ENCODE measurements at places on chromosomes 5 and 9.
A peak's percentile ranks its signal among the peaks of the same experiment; 100 is the strongest.

DNA sequence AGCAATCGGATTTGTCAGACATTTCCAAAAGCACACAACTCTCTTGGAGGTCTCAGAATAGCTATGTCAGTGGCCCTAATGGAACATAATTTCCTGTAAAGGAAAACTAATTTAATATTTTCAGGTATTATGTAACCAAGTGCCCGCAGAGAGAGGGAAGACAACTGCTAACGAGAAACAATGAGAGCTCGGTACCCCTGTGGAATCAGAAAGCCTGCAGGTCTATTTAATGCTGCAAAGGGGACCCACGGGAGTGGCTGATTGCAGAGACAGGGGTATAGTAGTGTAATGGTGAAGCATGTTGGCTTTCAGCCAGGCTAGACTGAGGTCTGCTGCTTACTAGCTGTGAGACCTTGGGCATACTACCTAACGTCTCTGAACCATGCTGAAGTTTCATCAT, 508.1 kb upstream of the BRINP1 start:
- DNase-seq, result no peak

- no peak for DNase-seq
These were observed 378.2 kb downstream of the FAM170A start for GRCh38 chr5:120007598-120007997.

DNA sequence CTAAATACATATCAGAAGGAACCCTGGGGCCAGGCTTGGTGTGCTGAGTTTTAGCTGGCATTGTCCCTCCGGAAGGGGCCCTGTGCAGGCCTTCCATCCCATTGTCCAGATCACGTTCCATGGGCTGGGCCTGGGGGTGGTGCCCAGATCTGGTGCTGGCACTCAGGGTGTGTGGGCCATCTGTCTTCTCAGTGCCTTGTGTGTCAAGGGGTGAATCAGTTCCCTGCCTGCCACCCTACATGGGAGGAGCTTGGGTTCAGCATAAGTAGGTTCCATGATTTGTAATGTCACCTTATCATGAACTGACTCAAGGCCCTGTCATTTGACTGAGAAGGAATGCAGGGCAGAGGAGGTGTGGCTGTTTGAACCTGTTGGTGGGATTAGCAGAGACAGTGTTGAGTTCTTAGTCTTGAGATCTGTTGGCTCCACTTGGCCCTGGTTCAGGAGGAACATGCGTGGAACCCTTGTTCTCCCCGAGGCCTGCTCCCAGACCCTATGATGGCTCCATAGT, 176.8 kb downstream of the MACROH2A1 start:
- DNase-seq, result peak; percentile 43

DNA sequence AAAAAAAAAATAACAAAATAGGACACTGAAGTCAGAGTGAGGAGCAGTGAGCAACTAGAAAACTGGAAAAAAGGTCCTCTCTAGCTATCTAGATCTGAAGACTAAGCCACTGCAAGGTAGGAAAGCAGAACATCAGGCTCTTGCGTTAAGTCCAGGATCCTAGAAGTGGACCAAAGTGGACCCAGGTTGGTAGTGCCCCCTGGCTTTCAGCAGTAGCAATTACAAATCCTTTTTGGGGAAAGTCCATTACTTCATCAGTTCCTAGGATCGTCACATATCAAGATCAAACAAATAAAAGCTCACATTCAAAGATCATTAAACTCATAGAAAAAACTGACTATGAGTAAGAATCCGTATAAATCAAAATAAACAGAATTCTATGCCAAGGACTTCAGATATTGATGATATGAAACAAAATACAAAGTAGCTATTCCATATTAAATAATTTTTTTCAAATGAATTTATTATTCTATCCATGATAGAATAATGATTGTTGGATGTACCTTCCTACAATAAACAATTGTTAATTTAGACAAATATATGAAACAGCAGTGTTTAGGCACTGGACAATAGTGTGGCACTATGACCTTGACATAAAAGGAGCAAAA, 6.5 kb upstream of the RICTOR start:
- peak; percentile 52 for DNase-seq

DNA sequence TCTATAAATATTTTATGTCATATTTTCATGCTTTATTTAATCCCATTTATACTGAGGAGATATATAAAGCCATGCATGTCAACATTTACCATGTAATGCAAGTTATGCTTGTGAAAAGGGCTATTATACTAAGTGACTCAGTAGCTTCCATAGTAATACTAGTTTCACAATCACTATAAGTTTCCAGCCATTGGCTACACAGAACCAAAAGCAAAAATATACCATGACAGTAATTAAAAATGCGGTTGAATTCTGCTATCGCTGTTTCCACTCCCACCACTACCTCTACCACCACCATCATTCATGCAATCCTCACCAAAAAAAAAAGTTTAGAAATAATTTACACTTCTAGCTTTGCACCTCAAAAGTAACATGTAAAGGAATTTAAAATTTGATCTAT, 60.2 kb downstream of the MLLT3 start:
- no peak for DNase-seq

- no peak for DNase-seq
These were observed 2.4 kb downstream of the WDR31 start for GRCh38 chr9:113337714-113338113.

DNA sequence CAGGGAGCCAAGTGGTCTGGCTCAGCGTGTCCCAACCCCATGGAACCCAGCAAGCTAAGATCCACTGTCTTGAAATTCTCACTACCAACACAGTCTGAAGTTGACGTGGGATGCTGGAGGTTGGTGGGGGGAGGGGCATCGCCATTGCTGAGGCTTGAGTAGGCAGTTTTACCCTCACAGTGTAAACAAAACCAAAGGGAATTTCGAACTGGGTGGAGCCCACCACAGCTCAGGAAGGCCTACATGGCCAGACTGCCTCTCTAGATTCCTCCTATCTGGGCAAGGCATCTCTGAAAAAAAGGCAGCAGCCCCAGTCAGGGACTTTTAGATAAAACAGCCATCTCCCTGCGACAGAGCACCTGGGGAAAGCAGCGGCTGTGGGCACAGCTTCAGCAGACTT, 17.1 kb upstream of the FBXL17 start:
- no peak for DNase-seq

- no peak for DNase-seq
These were observed 370.0 kb downstream of the ZSWIM6 start for GRCh38 chr5:61701877-61702602.

DNA sequence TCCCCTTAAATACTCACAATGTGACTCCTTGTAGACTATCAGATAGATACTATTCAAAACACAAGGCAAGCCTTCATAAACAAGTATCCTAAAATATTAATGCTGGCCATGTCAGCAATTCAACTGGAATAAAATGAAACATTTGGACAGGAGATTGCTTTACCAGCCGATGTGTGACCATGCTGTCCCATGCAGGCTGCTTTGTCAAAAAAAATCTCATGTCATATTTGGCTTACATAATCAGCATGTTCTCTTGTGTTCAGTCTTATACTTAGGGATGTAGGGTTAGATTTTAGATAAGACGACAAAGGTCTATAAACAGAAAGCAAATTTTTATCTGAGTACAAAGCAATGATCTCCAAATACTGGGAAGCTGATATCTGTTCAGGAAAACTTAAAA, 108.5 kb downstream of the NR6A1 start:
- DNase-seq, result no peak

- no peak for DNase-seq
These were observed 11.7 kb downstream of the STC2 start for GRCh38 chr5:173316339-173317020.

DNA sequence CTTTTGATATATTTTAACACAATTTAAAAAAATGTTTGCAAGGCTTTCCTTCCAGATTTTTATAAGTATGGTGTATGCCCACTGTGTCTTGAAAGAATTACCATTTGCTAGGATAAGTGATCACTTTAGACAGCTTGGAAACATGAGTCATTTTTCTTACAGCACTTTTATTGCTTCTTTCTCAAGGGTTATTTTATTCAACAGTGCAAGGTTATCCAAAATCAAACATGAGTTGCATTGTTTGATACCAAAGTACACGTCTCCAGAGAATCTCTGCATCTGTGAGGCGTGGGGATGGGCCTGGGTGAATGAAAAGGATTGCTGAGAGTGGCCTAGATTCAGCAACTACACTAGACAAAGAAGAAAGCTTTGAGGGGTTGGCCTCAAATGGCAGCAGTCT, 329.6 kb downstream of the ADAMTS6 start:
- no peak for DNase-seq

GRCh38 chr5:37568018-37568753, 189.1 kb downstream of the WDR70 start:
- no peak for DNase-seq

- DNase-seq, result no peak
These were observed 157.6 kb downstream of the CD180 start for GRCh38 chr5:67038817-67039603.

DNA sequence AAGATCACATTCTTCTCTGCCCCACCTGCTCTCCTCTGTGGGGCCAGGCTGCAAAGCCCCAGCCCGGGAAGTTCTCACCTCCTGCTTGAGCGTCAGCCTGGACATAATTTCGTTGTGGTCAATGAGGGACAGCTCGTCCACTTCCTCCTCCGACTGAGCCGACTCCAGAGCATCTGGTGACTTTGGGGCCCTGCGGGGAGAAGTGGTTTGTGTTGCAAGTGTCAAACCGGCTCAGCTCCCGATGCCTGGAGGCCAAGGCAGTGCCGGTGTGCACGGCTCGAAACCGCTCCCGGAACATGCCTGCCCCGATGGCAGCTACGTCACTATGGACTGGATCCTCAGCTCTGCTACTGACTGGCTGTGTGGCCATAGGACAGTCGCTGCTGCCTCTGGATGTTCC, 52.8 kb downstream of the PRRT1B start:
- no peak for DNase-seq

- no peak for DNase-seq
These were observed 97.7 kb upstream of the HCN1 start for GRCh38 chr5:45793638-45794532.

GRCh38 chr9:77606526-77606925, 41.6 kb downstream of the GNA14 start:
- no peak for DNase-seq

GRCh38 chr5:42429694-42430093, 6.5 kb downstream of the GHR start:
- no peak for DNase-seq

DNA sequence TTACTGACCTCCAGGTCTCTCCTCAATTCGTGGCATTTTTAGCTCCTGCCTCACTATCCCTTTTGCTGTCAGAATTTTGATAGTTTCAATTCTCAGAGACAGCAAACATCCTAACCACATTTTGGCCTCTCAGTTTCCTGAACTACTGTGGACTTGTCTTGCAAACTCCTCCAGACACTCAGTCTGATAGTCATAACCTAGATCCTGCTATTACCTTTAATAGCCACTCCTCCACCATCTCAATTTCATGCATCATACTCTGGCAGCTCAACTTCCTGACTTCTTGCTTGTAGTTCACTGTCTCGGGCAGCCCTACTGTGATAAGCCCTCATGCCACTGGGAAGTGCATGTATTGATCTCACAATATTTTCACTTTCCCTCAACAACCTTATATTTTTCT, 481.8 kb upstream of the CDH18 start:
- no peak for DNase-seq

- DNase-seq, result peak; percentile 71
These were observed 89.3 kb upstream of the DMRT1 start for GRCh38 chr9:752201-752600.

GRCh38 chr5:134252671-134253070, 26.8 kb upstream of the PPP2CA start:
- peak; percentile 81 for DNase-seq

DNA sequence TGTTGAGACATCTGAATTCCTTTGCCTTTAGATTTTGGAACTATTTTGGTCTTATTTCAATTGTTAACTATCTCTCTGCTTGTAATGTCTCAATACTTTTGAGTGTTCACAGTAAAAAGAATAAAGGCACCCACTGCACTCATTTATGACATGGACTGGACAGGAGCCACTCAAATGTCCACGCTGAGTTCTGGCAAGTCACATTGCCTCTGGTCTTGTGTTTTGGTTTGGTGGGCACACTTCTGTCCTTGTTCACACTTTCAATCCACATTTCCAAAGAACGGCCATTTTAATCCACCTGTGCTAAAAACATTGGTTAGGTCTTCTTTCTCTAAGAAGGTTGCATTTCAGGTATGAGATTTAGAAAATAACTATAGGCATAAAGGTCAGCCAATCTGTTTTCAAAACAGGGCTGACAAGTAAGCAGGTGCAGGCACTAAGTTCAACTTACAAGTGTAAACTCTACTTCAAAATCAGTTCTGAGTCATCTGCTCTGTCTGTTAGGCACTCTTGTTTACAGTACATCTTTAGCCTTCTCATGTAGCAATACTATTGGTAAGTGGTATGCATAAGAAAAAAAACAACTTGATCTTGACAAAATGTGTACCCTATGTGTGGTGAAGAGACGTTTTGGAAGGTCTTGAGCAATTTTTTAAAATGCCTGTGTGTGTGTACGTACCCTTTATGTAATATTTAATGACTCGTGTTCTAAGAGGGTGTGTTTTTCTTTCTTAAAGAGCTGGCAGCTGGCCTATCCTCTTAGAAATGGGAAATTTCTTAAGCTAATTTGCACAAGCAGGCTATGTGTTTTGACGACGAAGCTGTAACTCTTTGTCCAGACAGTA, 31.5 kb upstream of the ZFAND5 start:
- DNase-seq, result no peak

- peak; percentile 90 for DNase-seq
These were observed 82.9 kb downstream of the FEM1C start for GRCh38 chr5:115461506-115462290.

DNA sequence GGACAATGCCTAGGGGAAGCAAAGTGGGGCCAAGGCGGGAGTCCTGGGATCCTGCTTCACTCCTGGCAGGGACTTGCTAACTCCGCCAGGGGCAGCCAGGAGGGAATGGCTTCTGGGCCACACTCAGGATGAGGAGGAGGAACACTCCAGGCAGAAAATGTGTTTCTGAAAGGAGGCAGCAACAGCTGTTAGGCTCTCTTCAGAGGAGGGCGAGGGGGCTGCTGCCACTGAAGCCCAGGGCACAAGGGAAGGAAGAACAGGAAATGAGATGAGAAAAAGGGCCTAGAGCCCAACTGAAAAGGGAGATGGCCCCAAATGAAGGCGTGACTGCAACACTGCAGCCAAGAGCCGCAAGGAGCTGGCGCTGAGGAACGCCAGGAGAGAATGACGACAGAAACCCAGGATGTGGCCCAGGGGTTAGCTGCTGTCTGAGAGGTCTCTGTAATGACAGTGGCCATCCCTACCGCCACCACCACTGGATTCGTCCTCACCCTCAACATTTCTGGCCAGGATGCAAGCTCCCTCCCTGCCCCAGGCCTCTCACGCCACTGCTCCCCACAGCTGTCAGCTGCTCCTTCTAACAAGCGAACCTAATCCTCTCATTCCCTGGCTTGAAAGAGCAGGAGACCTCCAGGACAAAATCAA, 15.8 kb downstream of the PSMB7 start:
- DNase-seq, result no peak

- no peak for DNase-seq
These were observed 8.1 kb downstream of the SLC12A7 start for GRCh38 chr5:1103505-1104326.

- DNase-seq, result peak; percentile 87
These were observed 12.7 kb downstream of the PDGFRB start for GRCh38 chr5:150142959-150143349.

GRCh38 chr5:39363217-39363616, 1.1 kb downstream of the C9 start:
- DNase-seq, result no peak
